Activated T-helper 1 cell treated with anti-CD3 and anti-CD28 coated beads, Interleukin-2, amount 50 U/mL, for 16 hours (primary cell): ENCODE measurements at places on chromosomes 6 and 20.

GRCh38 chr20:4370851-4371250 is 350.9 kb upstream of the PRND start:
- DNase-seq = no peak

DNA sequence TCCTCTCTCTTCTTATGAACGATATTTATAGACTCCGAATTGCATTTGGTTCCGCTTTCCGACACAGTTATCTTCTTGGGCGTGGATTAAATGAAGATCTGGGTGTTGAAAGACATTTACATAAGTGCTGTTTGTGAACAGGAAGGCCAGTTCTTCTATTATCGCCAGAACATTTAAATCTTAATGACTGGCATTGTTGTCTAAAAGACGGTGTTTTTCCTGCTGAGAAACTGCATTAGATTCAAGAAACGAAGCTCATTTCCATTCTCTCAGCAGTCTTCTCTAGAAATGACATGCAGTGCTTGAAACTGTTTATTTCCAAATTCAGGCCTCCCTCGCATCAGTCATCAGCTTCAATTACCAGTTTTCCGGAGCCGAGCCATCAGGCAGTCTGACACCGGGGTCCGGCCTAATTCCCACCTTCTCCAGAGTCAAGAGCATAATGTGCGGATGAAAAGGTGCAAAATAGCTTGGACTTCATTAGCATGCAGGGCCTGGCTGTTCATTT is 16.0 kb downstream of the LINC00237 start:
- no peak for DNase-seq

DNA sequence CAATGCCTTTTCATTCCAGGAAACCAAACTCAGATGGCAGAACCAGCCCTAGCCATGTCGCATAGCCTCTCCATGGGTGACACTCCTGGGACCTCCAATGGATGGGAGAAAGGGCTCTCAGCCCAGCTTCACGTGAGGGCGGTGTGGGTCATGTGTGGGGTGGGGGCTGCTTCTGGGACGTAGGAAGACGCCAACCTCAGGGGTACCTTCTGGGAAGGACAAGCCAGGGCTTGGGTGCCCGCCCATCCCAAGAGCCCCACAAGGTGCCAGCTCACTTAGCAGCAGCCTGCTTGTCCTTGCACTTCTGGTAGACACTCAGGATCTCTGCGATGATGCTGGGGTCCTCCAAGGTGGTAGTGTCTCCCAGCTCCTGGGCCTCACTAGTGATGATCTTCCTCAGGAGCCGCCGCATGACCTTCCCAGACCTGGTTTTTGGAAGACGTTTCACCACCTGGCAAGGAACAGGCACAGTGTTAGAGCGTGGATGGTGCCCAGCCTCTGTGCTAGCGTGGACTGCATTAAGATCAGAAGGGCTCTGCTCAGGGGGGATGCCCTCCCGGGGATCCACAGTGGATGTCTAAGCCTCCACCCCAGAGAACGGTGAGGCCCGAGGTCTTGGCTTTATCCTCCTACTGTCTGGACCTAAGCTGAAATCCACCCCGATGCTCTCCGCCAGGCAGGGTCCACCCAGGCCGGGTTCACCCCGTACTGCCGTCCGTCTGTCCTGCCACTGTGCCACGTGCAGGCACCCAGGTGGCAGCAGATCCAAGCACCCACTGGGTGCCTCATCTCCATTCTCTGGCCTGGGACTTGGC is 15.1 kb upstream of the APMAP start:
- DNase-seq = no peak

- no peak for DNase-seq
Measured at GRCh38 chr6:55208478-55209458, 34.5 kb downstream of the HCRTR2 start.

GRCh38 chr6:30963641-30964040 is 19.9 kb upstream of the MUC21 start:
- no peak for DNase-seq

DNA sequence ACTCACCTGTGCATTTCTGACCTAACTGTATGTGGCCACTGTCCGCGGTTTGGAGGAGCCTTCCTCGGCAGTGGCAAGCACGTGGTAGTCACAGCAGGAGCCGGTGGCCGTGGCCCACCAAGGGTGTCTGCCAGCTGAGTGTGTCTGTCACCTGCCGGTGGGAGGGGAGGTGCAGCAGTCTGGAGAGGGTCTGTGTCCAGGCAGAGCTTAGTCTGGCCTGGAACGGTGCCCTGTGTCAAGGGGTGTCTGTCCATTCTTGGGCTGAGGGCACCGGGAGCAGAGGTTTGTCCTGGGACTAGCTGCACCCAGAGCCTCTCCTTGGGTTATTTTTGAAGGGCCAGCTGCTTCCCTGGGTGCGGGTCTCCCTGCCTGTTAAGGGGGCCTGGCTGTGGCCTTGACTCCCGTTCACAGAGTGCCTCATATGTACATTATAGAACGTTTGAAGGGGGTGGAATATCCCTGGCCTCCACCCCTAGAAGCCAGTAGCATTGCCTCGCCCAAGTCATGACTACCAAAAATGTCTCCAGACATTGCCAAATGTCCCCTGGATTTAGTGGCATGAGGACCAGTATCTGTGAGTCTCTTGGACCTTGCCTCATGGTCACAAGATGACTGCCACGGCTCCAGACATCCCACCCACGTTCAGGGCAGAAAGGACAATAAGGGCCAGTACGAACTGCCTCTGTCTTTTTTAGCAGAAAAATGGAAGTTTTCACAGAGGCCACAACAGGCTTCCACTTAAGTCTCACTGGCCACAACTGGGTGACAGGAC is 5.2 kb downstream of the RBM38 start:
- DNase-seq = no peak

DNA sequence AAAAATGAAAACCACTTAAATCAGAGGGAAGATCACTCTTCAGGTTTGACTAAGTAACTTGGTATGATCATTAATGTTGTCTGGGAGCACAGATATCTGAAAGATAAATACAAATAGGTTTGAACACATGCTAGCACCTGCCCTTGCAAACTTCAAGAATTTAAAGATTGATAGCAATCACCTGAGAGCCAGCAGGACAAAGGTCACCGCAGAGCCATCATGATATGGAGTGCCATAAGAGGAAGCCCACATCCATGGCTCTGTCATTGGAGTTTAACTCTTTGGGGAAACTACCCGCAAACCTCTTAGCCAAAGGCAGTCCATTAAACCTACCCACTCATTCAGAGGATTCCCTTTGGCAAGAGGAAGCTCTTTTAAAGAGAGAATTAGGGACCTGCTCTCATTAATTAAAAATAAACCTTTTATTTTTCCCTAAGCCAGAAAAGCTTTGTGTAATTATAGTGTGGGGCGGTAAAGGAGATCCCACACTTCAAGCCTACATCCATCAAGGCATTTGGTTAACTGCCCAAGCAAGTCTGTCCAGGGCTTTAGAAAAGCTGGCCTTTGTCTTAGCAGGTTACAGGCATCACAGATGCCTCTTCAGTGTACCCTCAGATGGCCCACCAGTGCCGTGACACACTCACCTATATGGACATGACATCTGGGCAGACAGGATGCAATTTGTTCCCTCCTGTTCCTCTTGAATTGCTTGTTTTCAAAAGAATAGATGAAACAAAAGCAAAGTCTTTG is 73.0 kb downstream of the SASH1 start:
- DNase-seq = no peak
